ENCODE measurements at places on chromosomes 11 and 22. TPM values are rescaled to one million over a fixed set of nuclear protein-coding genes. Genes with fewer than 3 reads are reported as not detected.

GRCh38 chr11:45538939-45539338 lies 126.5 kb downstream of the CHST1 start:
- no peak for DNase-seq

The GSTT2 gene
- total RNA-seq: 4.6 TPM

- DNase-seq: no peak
Observed at GRCh38 chr11:40387240-40387980, 1072.0 kb downstream of the LRRC4C start.

The CD3E gene
- not detected for total RNA-seq

The NAALADL1 gene
- total RNA-seq: not detected

All from mammary epithelial cell (primary cell).